ENCODE measurements at places on chromosomes 5 and 9. TPM values are rescaled to one million over a fixed set of nuclear protein-coding genes. Genes with fewer than 3 reads are reported as not detected.

ZNF462 gene
- 29.2 TPM for total RNA-seq

DNA sequence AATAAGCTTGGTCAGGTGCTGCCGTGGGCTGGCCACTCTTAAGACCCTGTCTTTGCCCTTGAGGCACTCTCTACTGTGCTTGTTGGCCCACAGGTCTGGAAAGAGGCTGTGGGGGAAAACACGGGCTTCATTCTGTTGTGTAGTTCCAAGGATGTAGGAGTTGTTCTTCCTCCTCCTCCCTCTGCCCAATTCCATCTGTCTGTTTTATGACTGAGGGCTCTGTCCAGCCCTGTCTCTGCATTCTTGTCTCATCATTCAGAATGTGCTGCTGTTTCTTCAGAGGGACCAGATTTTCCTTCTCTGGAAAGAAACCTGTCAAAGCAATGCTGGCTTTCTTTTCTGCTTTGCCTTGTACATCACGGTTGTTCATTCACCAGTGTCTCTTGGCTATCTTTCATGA, 84.1 kb downstream of the MAP1B start:
- DNase-seq: no peak

DNAH5 gene
- total RNA-seq: 0.14 TPM

PDE6A gene
- 0.22 TPM for total RNA-seq

DNA sequence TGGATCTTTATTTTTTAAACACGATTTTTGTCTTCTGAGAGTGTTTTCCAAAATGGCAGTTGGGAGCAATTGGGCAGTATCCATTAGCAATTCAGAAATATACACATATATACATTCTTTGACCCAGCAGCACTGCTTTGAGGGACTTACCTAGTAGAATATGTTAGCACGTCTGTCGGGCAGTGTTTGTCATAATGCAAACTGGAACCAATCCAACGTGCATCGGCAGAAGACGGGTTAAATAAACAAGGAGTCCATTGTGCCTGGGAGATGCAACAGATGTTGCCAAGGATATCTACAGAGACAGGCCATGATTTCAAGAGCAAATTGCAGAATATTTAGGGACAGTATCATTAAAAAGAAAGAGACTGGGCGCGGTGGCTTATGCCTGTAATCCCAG, 107.0 kb downstream of the COL5A1 start:
- no peak for DNase-seq

GRCh38 chr5:131628990-131629389, 6.0 kb downstream of the RAPGEF6 start:
- no peak for DNase-seq

GRCh38 chr9:32701321-32702022, 66.0 kb upstream of the TAF1L start:
- DNase-seq: no peak

DNA sequence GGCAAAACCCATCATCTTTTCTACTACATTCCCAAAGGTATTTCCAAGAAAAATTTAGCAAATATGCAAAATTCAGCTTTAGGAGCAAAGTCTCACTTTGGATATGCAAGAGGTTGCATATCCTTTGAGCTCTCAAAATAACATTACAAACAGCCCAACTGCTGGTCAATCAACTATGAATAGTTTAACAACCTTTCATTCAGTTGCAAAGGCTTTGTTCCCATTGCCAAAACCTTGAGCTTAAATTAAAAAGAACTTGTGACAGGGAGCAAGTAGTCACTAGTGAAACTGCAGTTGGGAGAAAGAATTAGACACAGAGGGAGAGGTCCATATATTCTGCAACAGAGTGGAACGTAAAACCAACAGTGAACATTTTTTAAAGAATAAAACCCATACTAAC, 8.8 kb downstream of the ZNF608 start:
- no peak for DNase-seq

DNA sequence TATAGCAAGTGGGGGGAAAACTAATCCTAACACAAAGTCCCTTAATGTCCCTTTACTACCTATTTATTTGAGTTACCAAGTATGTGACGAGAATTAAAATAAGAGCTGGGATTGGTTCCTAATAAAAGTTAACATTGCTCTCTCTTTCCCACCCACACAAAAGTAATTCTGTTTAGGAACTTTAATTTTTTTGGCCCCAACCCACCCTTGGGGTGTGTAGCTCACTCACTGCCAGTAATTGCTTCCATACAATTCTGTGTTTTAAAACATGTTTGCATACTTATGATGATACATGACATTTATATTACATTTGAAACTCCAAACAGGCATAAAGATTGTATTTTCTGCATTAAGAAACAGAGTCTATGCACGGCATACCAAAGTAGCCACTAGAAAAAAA, 106.5 kb downstream of the BNC2 start:
- DNase-seq: no peak

PRRX2 gene
- 0.85 TPM for total RNA-seq

- no peak for DNase-seq
Observed at GRCh38 chr9:134585746-134586706, 55.6 kb upstream of the COL5A1 start.

DNA sequence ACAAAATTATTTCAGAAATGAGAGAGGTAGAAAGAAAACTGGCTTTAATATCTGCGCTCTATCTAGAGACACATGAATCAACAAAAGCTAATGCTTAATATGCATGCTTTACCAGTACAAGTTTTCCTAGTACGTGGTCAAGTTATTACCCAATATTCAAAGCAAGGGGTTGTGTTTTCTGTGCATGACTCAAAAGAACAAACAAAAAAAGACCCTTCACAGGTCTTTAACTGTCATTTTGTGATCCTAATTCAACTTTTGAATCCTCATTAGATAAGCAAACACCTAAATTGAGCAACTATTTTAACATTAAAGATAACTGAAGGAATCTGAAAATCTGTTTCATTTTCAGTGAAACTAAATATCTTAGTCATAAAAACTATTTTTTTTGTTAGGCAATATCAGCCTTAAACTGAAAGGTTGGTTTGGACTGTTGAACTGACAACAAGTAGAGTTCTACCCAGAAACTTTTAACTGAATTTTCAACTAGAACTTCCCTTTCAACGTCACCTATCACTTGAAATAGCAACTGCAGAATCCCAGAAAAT, 12.5 kb downstream of the ST8SIA4 start:
- DNase-seq: no peak

GRCh38 chr5:60372786-60373185, 327.2 kb downstream of the DEPDC1B start:
- no peak for DNase-seq

DNA sequence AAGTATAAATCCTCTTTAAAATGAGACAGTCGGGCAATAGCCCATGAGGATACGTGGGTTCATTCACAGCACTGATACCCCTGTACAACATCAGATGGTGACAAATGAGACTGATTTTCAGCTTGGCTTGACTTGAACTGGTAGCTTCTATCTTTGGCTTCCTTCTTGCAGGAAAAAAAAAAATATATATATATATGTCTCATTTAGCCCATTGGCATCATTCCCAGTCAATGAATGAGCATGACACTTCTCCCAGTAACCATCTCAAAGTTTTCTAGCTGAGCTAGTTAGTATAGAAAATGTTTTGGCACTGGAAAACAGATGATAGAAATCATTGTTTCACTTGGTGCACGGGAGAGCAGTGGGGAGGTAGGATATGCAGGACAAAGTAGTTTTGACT, 222.5 kb upstream of the TAS2R1 start:
- DNase-seq: no peak

DNA sequence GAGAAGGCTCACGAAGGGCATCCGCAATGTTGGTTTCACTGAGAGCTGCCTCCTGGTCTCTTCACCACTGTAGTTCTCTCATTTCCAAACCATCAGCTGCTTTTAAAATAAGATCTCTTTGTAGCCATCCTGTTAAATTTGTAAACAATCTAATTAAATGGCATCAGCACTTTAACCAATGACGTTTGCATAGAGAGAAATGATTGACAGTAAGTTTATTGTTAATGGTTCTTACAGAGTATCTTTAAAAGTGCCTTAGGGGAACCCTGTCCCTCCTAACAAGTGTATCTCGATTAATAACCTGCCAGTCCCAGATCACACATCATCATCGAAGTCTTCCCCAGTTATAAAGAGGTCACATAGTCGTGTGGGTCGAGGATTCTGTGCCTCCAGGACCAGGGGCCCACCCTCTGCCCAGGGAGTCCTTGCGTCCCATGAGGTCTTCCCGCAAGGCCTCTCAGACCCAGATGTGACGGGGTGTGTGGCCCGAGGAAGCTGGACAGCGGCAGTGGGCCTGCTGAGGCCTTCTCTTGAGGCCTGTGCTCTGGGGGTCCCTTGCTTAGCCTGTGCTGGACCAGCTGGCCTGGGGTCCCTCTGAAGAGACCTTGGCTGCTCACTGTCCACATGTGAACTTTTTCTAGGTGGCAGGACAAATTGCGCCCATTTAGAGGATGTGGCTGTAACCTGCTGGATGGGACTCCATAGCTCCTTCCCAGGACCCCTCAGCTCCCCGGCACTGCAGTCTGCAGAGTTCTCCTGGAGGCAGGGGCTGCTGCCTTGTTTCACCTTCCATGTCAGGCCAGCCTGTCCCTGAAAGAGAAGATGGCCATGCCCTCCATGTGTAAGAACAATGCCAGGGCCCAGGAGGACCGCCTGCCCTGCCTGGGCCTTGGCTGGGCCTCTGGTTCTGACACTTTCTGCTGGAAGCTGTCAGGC, 16.6 kb downstream of the SQSTM1 start:
- DNase-seq: no peak

- DNase-seq: no peak
Observed at GRCh38 chr5:135593141-135593540, 14.3 kb upstream of the CXCL14 start.

DNA sequence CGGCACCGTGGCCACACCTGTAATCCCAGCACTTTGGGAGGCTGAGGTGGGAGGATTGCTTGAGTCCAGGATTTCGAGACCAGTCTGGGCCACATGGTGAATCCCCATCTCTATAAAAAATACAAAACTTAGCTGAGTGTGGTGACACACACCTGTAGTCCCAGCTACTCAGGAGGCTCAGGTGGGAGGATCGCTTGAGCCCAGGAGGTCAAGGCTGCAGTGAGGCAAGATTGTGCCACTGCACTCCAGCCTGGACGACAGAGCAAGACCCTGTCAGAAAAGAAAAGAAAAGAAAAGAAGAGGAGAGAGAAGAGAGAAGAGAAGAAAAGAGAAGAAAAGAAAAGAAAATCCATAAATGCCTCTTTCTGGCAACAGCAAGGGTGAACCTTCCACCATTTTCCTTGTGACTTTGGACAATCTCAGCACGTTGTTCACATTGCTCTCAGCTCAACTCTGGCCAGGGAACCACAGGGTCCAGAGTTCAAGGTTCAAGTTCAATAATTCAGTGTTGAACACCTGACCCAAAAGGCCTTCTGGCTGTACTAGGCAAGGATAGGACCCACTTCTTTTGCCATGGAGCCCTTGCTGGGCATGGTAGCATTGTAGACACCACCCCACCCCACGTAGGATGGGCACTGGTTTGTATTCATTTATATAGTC, 14.6 kb upstream of the DUSP1 start:
- DNase-seq: no peak

GRCh38 chr9:107905308-107906020, 415.9 kb upstream of the KLF4 start:
- peak; percentile 20 for DNase-seq

SEMA6A gene
- total RNA-seq: 6.3 TPM

- DNase-seq: no peak
Observed at GRCh38 chr5:143491646-143492045, 88.2 kb upstream of the NR3C1 start.

MSX2 gene
- total RNA-seq: 2.3 TPM

DNA sequence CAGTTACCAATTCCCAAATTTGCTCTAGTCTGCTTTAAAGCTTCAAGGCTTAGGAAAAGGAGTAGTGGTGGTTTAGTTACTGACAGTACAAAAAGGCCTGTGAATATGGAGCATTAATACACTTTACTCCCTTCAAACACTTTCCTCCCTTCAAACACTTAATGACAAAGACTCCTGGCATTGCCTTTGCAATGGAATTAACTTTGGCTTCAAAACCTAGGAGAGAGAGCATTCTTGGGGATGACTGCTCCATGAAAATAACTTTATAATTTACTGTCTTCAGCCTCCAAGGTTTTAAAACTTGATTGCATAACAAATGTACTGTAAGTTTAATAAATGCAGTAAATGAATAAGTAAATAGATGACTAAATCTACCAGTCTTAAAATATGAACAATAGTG, 185.6 kb downstream of the TRPM3 start:
- DNase-seq: no peak

CNTNAP3 gene
- 9.9 TPM for total RNA-seq

NR6A1 gene
- 1.0 TPM for total RNA-seq

DNA sequence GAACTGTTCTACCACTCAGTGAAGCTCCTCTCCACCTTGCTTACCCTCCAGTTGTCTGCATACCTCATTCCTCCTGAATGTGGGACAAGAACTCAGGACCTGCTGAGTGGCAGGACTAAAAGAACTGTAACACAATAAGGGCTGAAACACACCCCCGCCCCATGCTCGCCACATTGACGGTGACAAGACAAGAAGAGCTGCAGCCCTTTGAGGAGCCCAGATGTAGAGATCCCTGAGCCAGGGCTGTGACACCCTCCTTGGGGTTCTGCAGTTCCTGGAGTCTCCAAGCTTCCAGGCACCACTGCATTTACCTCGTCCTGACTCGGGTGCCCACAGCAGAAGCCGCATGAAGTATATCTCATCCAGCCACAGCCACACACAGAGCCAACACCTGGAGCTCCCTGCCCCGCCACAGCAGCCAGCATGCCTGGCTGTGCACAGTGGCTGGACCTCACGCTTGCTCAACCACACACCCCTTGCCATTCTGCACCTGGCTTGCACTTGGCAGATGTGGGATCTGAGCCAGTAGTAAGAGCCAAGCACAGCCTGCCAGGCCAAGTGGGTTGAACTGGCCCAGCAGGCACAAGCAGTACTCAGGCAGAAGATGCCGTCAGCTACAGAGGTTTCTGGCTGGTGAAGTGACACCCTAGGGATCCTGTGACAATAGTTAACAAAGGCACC, 166.1 kb downstream of the RNF180 start:
- DNase-seq: peak; percentile 70

- peak; percentile 71 for DNase-seq
Observed at GRCh38 chr5:132221781-132222648, 5.6 kb downstream of the P4HA2 start.

GRCh38 chr9:111005746-111006470, 32.4 kb downstream of the LPAR1 start:
- no peak for DNase-seq

DNA sequence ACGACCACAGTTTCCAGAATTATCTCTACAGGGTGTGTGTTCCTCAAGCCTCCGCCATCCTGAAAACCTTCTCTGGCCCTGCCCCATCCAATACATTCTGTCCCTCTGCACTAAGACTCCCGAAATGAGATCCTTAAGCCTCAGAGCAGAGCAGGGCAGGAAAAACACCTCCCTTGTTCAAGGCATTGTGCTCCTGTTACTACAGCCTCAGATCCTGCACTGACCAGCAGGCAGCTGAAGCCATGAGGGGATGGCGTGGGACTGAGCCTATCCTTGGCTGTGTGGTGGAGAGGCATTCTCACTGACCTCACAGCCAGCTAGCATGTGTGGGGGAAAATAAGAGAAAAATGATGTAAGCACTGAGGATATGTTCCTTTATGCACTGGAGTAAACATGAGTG, 106.7 kb upstream of the PHYKPL start:
- no peak for DNase-seq

DNA sequence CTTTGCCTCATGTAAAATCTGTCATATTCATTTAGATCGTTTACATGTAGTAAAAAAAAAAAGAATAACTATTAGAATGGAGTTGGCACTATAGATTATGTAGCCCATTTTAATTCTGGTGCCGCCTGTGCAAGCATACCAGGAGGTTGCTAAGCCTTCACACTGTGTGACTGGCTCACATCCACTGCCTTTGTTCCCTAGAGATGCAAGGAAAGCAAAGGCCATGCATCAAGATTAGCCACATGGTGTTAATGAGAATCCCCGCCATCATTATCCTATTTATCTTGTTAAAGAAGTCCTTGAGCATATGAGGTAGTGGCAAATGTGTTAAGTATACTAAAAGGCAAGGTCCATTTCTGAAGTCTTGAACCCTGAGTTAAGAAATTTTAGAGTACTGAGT, 279.6 kb downstream of the RFX3 start:
- no peak for DNase-seq
